Activated CD4-positive, alpha-beta memory T cell treated with anti-CD3 and anti-CD28 coated beads, Interleukin-2, amount 10 ng/mL, durations not matched to agents 7 days and 5 days (primary cell): ENCODE measurements at places on chromosomes 11 and 22. TPM values are rescaled to one million over a fixed set of nuclear protein-coding genes. Genes with fewer than 3 reads are reported as not detected.

DNA sequence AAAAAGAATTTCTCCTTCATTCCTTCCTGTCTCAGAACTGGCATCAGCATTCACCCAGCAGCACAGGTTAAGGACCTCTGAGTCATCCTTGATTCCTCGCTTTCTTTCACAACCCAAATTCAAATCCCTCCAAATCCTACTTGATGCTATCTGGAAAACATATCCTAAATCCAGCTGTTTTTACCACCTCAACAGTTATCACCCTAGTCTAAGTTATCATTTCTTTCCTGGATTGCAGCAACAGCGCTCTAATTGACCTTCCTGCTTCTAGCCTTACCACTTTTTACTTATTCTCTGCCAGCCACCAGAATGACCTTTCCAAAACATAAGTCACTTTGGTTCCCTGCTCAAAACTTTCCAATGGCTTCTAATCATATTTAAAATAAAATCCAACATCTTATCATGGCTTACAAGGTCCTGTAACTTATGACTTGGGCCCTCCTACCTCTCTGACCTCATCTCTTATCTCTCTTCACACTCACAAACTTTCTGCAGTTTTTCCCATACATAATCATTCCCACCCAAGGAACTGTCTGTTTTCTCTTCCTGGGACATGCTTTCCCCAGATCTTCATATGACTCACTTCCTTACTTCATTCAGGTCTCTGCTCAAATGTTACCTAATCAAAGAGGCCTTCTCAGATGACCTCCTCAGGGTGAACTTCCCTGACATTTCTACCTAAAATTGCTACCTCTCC lies 119.4 kb downstream of the TTC28 start:
- H3K36me3 ChIP-seq = no peaks in the 10 kb centered on the region
- no peak overlapping the region for H3K27ac ChIP-seq
- no peak overlapping the region for H3K4me3 ChIP-seq
- no peak for DNase-seq

DNA sequence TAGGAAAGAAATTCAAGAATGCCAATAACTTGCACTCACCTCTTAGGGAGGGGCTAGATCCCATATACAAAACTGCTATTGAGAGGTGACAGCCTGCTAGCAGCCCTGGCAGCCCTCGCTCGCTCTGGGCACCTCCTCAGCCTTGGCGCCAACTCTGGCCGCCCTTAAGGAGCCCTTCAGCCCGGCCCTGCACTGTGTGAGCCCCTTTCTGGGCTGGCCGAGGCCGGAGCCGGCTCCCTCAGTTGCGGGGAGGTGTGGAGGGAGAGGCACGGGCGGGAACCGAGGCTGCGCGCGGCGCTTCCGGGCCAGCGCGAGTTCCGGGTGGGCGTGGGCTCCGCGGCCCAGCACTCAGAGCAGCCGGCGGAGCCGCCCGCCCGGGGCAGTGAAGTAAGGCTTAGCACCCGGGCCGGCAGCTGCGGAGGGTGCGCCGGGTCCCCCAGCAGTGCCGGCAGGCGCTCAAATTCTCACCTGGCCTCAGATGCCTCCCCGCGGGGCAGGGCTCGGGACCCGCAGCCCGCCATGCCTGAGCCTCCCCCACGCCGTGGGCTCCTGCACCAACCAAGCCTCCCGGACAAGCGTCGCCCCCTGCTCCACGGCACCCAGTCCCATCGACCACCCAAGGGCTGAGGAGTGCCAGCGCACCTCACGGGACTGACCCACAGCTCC lies 329.9 kb downstream of the FAM181B start:
- H3K4me1 ChIP-seq = no peaks in the 10 kb centered on the region
- DNase-seq = no peak
- no peaks in the 10 kb centered on the region for H3K27me3 ChIP-seq
- H3K27ac ChIP-seq = no peak overlapping the region
- no peak overlapping the region for H3K4me3 ChIP-seq
- no peaks in the 10 kb centered on the region for H3K36me3 ChIP-seq

DNAJC24 gene
- 14.5 TPM for total RNA-seq

- peaks cover 9% of the 10 kb centered on the region for H3K4me1 ChIP-seq
- no peak for DNase-seq
- H3K27ac ChIP-seq = no peak overlapping the region
- peaks cover 31% of the 10 kb centered on the region for H3K36me3 ChIP-seq
- H3K27me3 ChIP-seq = no peaks in the 10 kb centered on the region
- H3K4me3 ChIP-seq = no peak overlapping the region
Measured at GRCh38 chr11:8642196-8642841, 40.1 kb downstream of the TRIM66 start.

SVIP gene
- 26.9 TPM for total RNA-seq

F2 gene
- not detected for total RNA-seq

TST gene
- total RNA-seq = 7.2 TPM

DNA sequence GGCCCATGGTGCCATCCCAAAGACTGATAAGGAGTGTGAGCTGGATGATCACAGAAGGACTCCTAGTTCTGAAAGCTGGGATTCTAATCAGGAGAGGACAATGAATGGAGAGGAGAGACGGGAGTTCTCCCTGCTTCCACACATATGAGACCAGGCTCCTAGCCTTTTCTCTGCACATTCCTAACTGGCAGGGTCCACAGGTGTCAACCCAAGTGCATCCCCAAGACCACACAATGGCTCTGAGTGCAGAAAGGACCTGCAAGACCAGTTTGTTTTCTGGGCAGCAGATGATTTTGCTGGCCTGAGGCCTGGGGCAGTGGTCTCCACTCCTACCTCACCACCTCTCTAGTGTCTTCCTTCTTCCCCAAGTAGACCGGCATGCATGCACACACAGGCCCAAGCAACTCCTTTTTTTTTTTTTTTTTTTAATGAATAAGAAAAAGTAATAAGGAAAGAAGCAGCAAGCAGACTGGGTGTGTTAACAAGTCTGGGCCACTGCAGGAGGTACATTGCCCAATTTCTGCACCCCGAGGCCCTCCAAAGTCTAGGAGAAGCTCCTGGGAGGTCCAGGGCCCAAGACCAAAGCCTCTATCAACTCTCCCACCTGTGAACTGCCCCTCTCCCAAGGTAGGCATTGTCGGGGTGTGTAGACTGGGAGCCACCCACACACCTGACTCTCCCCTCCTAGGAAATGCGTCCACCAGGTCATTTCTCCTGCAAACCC lies 1.2 kb upstream of the TSKU start:
- peaks cover 19% of the 10 kb centered on the region for H3K4me1 ChIP-seq
- H3K4me3 ChIP-seq = peak overlapping the region; percentile 82

DNA sequence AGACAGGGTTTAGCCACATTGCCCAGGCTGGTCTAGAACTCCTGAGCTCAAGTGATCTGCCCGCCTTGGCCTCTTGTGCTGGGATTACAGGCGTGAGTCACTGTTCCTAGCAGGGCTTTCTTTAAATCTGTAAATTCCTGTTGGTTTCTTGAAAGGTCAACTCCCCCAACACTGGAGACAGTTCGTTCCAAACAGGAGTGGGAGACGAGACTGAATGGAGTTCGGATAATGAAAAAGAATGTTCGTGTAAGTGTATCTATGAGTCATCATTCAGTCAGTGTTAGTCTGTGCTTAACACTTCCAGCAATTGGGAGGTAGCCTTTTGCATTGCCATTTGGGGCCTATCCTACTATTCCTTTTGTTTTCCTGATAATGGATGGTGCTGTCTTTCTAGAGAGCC lies 10.0 kb upstream of the BACE1-AS start:
- no peaks in the 10 kb centered on the region for H3K27me3 ChIP-seq
- no peak overlapping the region for H3K4me3 ChIP-seq
- H3K36me3 ChIP-seq = peaks cover 32% of the 10 kb centered on the region
- no peak for DNase-seq

DNA sequence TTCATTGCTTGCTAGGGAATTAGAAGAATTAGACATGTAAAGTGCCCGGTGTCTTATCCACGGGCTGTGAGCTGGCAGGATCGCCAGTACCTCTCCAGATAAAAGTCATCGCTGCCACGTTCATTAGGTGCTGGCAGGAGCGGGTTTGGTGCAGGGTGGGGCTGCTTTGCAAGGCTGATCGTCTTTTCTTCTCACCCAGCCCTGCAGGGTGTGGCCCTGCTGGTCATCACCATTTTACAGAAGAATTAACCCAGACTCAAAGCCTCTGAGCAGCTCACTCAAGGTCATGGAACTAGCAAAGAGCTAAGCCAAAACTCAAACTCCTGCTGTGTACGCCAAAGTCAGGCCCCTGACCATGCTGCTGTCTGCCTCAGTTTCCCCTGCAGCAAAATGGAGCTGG lies 6.1 kb upstream of the FGF4 start:
- H3K36me3 ChIP-seq = no peaks in the 10 kb centered on the region
- DNase-seq = no peak
- H3K4me3 ChIP-seq = no peak overlapping the region
- no peak overlapping the region for H3K27ac ChIP-seq
- H3K4me1 ChIP-seq = no peaks in the 10 kb centered on the region

DNA sequence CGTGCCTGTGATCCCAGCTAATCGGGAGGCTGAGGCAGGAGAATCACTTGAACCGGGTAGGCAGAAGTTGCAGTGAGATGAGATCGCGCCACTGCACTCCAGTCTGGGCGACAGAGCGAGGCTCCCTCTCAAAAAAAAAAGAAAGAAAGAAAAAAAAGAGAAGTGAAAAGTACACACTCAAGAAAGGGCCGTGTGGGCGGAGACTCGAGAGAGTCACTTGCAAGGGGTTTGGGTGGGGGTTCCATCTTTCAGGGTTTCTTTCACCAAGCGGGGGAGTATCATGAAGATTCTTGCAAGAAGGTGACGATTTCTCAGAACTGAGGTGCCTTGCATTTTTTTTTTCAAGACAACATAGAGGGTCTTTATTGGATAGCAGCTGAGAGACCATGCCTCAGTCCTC lies 4.0 kb upstream of the IFITM5 start:
- peaks cover 33% of the 10 kb centered on the region for H3K4me1 ChIP-seq
- H3K36me3 ChIP-seq = peaks cover 5% of the 10 kb centered on the region
- H3K27ac ChIP-seq = no peak overlapping the region

DNA sequence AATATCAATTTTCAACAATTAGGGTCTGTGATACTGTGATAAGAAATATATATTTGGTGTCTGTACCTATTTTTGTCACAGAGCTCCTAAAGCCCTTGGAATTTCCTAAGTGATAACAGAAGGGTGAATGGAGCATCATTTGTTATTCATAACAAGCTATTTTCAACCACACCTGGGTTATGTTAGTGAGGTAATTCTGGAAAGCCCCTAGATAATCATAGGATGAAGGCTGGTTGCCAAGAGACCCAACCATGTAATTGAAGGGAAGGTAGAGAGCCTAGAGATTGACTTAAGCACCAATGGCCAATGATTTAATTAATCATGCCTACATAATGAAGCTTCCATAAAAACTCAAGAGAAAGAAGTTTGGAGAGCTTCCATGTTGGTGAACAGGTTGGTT lies 109.4 kb downstream of the KIF18A start:
- H3K27ac ChIP-seq = no peak overlapping the region
- no peak for DNase-seq
- no peaks in the 10 kb centered on the region for H3K4me1 ChIP-seq
- H3K36me3 ChIP-seq = peaks cover 13% of the 10 kb centered on the region

DNA sequence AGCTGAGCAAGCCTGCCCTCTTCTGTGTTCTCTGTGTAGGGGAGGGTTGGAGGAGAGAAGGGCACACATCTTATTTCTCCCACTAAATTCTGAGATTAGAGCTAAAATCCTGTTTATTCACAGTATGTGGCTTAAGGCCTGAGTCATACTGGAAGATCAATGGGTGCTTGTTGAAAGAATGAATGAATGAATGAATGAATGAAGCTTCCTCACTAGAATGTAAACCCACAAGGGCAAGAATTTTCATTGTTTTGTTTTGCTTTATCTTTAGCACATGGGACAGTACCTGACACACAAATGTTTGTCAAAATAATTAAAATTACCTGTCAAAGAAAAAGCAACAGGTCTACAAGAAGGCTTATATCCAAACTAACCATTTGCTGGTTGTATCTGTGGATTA lies 50.6 kb upstream of the PAK1 start:
- H3K27ac ChIP-seq = no peak overlapping the region
- no peaks in the 10 kb centered on the region for H3K27me3 ChIP-seq
- DNase-seq = no peak
- no peaks in the 10 kb centered on the region for H3K4me1 ChIP-seq
- no peak overlapping the region for H3K4me3 ChIP-seq

RASSF10 gene
- not detected for total RNA-seq

- H3K27ac ChIP-seq = no peak overlapping the region
- no peaks in the 10 kb centered on the region for H3K4me1 ChIP-seq
- no peaks in the 10 kb centered on the region for H3K27me3 ChIP-seq
- no peaks in the 10 kb centered on the region for H3K36me3 ChIP-seq
Measured at GRCh38 chr11:104443387-104443786, 279.4 kb upstream of the PDGFD start.

DNA sequence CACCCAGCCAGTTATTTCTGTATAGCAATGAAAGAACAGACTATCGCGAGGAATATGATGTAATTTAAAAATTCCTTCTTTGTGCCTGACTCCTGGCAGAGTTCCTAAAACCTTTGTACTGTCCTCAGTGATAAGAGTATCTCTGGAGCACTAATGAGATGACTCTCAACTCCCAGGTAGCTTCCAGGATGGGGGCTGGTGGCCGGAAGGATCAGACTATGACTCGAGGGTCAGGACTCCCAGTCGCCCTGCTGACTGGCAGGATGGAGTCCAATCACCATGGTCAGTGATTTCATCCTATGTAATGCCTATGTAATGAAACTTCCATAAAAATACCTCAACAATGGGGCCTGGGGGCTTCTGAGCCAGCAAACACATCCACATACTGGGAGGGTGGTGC lies 135.1 kb downstream of the SHANK2 start:
- peaks cover 2% of the 10 kb centered on the region for H3K4me1 ChIP-seq
- no peaks in the 10 kb centered on the region for H3K36me3 ChIP-seq
- no peak for DNase-seq
- no peak overlapping the region for H3K4me3 ChIP-seq

MRGPRF gene
- total RNA-seq = not detected

- peaks cover 8% of the 10 kb centered on the region for H3K27me3 ChIP-seq
- no peaks in the 10 kb centered on the region for H3K4me1 ChIP-seq
- H3K4me3 ChIP-seq = no peak overlapping the region
- H3K27ac ChIP-seq = no peak overlapping the region
Measured at GRCh38 chr22:43774318-43774915, 37.7 kb downstream of the EFCAB6 start.

GRCh38 chr11:19328586-19329311 lies 88.0 kb upstream of the E2F8 start:
- no peaks in the 10 kb centered on the region for H3K4me1 ChIP-seq
- no peak for DNase-seq
- no peak overlapping the region for H3K4me3 ChIP-seq
- H3K27me3 ChIP-seq = peaks cover 14% of the 10 kb centered on the region

DNA sequence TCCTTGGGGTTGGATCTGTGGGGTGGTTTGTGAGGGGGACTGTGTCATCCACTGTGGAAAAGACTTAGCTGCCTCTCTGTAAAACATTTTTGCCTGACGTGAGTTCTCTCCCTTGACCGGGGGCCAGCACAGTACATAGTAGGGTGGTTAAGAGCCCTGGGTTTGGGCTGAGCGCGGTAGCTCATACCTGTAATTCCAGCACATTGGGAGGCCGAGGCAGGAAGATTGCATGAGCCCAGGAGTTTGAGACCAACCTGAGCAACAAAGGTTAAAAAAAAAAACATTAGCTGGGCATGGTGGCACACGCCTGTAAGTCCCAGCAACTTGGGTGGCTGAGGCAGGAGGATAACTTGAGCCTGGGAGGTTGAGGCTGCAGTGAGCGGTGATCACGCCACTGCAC lies 74.7 kb upstream of the WNT7B start:
- no peak for DNase-seq
- peaks cover 24% of the 10 kb centered on the region for H3K4me1 ChIP-seq
- H3K4me3 ChIP-seq = no peak overlapping the region

NNMT gene
- not detected for total RNA-seq

PLAAT2 gene
- total RNA-seq = not detected
